Esophagus squamous epithelium (tissue), 5 donors: ENCODE measurements at places on chromosomes 1 and 21.

- DNase-seq = no peak
Measured at GRCh38 chr1:31927661-31927980, 10.5 kb downstream of the PTP4A2 start.

GRCh38 chr1:78492386-78492950, 1.7 kb downstream of the PTGFR start:
- DNase-seq = no peak

DNA sequence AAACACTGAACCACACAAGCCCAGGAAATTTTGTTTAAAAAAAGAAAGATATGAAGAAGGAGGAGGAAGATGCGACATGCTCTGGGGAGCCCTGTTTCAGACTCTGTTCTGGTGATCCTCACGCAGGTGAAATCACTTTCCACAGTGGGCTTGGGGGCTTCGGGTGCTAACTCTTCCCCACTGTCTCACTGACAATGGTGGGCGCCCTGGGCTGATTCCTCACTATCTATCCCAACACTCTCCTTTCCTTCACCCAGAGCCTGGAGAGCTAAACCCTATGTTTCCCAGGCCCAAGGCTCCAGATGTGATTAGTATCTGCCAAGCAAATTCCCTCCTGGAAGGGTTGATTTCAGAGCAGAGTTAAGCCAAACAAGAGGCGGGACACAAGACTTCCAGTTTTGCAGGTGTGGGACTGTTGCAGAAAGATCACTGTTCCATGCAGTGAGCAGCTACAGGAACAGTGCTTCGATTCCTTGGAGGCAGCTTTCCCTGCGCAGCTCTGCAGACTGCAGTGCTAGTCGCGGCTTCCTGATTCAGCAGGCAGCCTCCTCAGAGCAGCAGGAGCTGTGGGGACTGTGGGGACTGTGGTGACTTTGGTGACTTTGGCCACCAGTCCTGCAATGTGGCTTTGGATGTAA, 168.3 kb downstream of the RHOU start:
- no peak for DNase-seq

- no peak for DNase-seq
Measured at GRCh38 chr1:193538680-193539079, 352.3 kb upstream of the B3GALT2 start.

GRCh38 chr1:3787349-3787715, 9.0 kb downstream of the LRRC47 start:
- DNase-seq = no peak

- no peak for DNase-seq
Measured at GRCh38 chr1:109799445-109799844, 35.7 kb upstream of the EPS8L3 start.

GRCh38 chr1:157968946-157969345, 24.5 kb upstream of the KIRREL1 start:
- no peak for DNase-seq

- no peak for DNase-seq
Measured at GRCh38 chr1:147504801-147505311, 36.4 kb upstream of the BCL9 start.

- DNase-seq = no peak
Measured at GRCh38 chr1:2972879-2973575, 48.2 kb upstream of the ACTRT2 start.

DNA sequence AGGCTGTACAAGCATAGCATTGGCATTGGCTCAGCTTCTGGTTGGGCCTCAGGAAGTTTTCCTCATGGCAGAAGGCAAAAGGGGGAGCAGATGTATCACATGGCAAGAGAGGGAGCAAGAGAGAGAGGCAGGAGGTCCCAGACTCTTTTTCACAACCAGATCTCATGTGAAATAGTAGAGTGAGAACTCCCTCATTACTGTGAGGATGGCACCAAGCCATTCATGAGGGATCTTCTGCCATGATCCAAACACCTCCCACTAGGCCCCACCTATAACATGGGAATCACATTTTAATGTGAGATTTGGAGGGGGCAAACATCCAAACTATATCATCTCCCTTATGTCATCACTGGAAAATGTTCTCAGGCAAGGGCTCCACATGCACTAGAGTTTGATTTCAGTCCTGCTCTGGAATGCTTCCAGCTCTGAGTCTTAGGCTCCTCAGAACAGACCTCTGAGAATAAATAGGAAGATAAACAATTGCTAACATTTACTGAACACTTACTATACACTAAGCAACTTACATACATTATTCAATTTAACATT, 39.4 kb upstream of the VTCN1 start:
- DNase-seq = no peak

- DNase-seq = no peak
Measured at GRCh38 chr1:147851149-147851548, 51.4 kb upstream of the GJA8 start.

DNA sequence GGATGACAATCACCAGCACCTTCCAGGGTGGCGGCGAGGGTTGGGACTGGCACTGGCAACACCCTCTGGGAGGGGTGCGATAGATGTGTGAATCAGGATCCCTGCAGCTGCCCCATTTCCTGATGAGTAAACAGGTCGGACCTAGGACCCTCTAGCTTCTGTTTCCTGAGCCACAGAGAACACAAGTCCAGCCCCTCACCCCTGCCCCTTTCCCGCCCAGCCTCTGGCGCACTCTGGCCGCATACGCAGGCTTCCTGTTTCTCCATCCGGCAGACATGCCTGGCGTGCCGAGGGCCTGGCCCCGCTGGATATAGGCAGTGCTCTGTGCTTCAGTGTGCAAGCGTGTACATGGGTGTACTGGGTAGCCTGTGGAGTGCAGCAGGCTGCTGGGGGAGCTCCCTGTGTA, 4.6 kb downstream of the PEAR1 start:
- DNase-seq = no peak

- no peak for DNase-seq
Measured at GRCh38 chr1:244104309-244105060, 53.4 kb downstream of the ZBTB18 start.

GRCh38 chr1:226148121-226148648, 38.4 kb downstream of the ACBD3 start:
- no peak for DNase-seq

- no peak for DNase-seq
Measured at GRCh38 chr21:36784947-36785346, 86.0 kb downstream of the SIM2 start.

DNA sequence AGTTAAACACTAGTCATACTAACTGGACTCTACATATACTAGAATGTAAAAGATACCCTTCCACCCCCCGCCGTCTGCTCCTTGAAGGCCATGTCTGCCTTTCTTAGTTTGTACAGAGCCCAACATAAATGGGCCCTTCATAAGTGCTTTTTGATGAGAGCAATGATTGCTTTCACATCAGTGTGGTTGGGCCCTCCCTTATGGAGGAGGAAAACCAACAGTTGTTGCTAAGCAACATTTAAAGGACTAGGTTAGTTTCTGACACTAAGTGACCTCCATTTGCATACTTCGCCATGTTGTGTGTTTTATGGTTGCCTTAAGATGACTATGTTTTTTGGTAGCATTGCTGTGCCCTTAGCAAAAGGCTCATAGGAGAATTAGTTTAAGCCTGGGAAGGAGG, 182.0 kb upstream of the SGIP1 start:
- DNase-seq = no peak

GRCh38 chr1:182886985-182887384, 47.8 kb downstream of the DHX9 start:
- DNase-seq = no peak

DNA sequence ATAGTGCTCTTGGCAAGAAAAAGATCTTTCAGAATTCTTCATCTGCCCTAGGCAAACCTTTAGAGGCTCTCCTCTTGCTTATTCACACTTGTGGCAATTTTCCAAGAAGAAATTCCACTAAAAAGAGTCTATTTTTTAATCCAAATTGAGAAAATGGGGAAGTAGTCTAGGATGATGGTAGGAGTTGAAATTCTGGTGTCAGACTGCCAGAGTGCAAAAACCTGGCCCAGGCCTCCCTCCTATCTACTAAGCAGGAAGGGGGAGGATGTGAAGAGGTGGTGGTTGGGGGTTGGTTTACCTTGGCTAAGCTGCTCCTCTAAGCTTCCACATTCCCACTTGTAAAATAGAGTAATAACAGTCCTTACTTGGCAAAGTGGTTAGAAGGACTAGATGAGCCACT, 120.6 kb upstream of the KCNJ15 start:
- DNase-seq = no peak

DNA sequence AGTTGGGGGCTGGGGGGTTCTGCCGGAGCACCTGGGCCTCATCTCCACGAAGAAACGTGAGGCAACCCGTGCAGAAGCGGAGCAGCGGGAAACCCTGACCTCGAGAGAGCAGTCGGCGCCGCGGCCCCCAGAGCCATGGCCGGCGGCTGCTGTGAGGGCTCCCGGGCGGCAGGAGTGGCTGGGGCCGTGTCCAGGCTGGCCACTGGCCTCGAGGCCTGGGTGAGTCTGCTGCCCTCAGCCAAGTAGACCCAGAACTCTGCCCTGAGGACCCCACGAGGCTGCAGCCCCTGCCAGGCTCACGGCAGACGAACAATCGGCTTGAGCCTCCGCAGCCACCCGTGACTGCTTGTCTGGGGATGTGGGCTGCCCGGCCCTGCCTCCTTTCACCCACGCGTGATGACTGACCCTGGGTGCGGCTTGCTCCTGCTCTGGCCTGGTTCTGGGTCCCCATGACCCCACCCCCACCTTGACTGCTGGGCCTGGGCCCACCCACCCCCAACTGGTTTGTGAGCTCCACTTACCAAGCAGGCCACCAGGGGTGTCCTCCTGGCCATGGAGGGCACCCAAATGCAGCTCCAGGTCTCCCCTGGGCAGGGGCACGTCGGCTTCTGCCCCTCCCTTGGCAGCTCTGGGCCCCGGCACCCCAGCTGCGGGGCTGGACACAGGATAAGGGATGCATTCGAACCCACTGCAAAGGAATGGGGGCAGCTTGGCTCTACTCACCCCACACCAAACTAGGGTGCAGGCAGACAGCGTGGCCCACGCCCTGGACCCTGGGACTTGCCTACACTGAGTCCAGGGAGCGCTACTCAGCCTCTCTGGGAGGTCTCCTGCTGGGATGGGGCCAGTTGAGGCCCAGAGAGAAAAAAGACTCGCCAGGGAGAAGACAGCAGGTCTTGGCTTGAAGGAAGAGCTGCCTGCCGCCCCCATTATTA, 34.2 kb downstream of the MORN1 start:
- no peak for DNase-seq

GRCh38 chr1:107419003-107419402, 278.2 kb downstream of the NTNG1 start:
- DNase-seq = no peak

DNA sequence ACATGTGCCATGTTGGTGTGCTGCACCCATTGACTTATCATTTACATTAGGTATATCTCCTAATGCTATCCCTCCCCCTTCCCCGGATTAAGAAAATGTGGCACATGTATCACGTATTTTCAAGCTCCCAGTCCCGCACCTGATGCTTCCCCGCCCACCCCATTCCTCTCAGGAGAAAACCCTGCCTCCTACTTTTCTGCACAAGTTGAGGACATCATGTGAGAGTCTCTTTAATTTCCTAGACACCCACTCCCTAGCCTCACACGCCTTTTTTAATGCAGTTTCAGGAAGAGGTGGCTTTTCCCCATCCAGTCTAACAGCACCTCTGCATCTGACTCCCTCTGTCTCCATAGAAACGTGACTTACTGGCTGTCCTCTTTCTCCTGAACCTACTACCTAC, 58.2 kb upstream of the GOLT1A start:
- no peak for DNase-seq

GRCh38 chr1:28031173-28031572, 57.2 kb downstream of the EYA3 start:
- DNase-seq = no peak

GRCh38 chr1:16631248-16632043, 18.1 kb upstream of the NBPF1 start:
- no peak for DNase-seq

- DNase-seq = no peak
Measured at GRCh38 chr21:27079636-27080240, 112.8 kb upstream of the ADAMTS5 start.

DNA sequence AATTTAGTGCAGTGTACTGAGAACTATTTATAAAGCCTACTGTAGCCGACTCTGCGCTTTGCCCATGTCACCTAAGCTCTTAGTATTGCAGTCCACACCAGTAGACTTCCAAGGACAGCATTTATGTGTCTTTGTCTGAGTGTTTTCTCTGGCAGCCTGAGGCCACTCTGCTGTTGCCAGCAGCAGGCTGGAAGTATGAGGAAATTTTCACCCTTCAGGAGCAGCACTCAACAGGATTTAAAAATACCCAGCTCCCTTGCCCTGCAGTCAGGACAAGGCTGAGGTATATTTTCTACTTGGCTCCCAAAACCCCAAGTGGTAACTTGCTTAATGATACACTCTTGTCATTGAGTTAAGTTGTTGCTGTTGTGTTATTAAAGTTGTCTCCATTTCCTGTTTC, 230.1 kb downstream of the SRGAP2C start:
- no peak for DNase-seq

- DNase-seq = no peak
Measured at GRCh38 chr1:39293375-39294070, 89.0 kb downstream of the MACF1 start.

DNA sequence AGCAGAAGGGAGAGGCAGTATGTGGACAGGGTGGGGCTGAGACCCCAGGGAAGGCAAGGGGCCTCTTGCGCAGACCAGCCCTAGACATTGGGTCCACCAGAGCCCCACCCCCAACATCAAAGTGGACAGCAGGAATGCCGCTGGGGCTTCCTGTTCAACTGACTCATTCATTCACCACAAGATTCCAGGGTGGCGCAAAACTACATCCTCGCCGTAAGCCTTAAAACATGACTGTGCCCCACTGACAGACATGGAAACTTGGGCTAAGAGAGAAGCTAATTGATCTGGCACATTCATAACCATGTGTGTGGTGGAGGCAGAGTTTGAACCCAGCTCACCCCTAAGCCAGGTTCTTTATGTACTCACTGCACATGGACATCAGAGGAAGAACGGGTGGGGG, 14.0 kb downstream of the COL16A1 start:
- DNase-seq = no peak

- no peak for DNase-seq
Measured at GRCh38 chr1:33997127-33998036, 133.5 kb downstream of the HMGB4 start.

GRCh38 chr1:223240122-223240521, 97.1 kb upstream of the TLR5 start:
- DNase-seq = no peak

- no peak for DNase-seq
Measured at GRCh38 chr21:41663805-41664788, 102.8 kb downstream of the RIPK4 start.

DNA sequence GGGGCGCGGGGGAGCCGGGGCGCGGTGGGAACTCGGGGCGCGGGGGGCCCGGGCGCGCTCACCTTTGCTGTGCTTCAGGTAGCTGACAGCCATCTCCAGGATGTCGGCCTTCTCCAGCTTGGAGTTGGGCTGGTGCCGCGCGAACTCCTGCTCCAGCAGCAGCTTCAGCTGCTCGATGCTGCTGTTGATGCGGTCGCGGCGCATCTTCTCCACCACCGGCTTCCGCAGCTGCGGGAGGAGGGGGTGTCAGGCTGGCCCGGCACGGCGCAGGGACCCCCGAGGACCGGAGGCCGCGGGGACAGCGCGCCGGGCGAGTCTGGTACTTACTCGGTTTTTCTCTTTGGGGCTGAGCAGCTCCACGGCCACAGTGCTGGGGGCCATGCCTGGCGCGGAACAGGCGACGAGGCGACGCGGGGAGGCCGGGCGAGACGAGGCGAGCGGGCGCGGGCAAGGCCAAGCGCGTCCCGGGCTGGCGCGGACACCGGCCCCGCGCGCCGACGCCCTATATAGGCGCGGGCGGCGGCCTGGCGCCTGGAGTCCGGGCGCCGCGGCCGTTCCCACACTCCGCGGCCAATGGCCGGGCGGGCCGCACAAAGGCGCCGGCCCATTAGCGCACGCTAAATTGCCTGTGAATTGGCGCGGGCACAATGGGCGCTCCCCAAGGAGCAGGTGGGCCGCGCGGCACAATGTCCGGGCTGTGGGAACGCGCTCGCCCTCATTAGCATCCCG, at the start of gene HES5:
Gene HES5, minus strand, starts transcription at position 480 of the 729 bp plus-strand sequence. Its CDS starts 99 bp downstream, at position 381.
- no peak for DNase-seq
